ENCODE measurements at places on chromosomes 3 and 15. TPM values are rescaled to one million over a fixed set of nuclear protein-coding genes. Genes with fewer than 3 reads are reported as not detected.

TMEM43 gene
- total RNA-seq, result 80.6 TPM

SETMAR gene
- total RNA-seq, result 15.4 TPM

UPK1B gene
- not detected for total RNA-seq

SEC62 gene
- total RNA-seq, result 90.8 TPM

TMEM212 gene
- total RNA-seq, result not detected

NR1I2 gene
- not detected for total RNA-seq

DNAH12 gene
- 0.20 TPM for total RNA-seq

OSTN gene
- total RNA-seq, result not detected

ALAS1 gene
- total RNA-seq, result 48.1 TPM

MITF gene
- 2.5 TPM for total RNA-seq

ADCY5 gene
- not detected for total RNA-seq

Measured in endothelial cell of umbilical vein (primary cell).